ENCODE measurements at places on chromosomes 4 and X.

DNA sequence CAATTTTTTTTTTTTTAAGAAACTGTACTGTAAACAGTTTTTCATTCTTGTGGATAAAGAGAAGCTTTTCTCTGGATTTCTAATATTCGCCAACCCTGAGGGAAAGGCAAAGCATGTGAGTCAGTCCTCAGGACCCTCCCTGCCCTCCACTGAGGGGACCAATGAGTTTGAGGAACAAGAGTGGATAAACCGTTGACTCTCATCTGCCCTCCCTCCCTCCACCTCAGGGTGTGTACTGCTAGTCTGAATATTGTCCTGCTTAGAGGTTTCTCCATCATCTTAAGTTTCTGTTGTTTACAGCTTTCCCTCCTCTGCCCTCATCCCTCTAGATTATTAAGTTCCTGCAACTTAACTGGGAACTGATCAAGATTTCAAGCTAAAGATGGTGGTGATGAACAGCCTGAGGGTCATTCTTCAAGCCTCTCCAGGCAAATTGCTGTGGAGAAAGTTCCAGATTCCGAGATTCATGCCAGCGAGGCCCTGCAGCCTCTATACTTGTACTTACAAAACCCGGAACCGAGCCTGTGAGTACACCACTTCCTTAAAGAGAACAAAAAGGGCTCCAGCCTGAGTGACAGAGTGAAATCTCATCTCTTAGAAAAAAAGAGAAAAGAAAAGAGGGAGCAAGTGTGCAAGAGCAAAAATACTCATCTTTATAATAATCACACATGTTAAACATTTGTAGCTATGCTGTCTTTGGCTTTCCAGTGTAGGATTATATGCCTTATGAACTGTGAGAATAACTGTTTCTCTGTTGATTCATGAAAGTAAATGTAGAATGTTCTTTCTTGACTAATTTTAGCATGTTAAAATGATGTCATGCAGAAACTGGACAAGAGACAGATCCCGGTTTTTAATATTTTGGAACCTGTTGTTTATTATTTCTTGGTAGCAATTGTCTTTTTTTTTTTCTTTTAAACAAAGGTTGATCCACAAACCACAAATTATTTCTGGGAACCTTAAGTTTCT, 11.9 kb downstream of the CA5B start:
- no peak for DNase-seq

DNA sequence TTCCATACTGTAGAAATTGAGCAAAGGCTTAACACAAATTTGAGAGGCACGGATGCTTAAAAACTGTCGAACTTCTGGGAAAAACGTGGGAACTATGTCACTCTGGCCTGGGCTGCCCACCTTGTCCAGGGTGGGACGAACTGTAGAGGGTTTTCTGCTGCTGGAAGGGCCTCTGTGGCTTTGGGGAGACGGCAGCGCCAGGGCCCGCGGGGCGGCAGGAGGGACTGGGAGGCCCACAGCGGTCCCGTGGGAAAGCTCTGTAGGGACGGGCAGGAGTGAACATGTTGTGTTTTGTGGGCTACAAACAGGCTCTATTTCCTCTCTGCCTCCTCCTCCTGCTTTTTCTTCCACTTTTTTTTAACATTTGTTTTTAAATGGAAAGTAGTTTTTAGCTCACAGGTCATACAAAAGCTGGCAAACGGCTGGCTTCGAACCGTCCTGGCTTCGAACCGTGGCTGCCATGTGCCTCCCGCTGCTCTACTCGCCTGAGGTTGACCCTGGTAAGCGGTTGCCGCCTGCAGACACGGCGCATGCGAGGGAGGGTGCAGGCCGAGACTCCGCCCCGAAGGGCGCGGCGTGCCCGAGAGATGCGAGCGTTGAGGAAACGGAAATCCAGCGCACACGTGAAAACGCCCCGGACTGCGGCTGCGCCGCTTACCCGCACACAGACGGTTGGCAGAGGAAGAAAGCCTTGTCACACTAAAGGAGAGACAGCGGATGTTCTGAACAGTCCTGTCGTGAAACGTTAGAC, 382.3 kb upstream of the ZFP42 start:
- DNase-seq, result no peak

DNA sequence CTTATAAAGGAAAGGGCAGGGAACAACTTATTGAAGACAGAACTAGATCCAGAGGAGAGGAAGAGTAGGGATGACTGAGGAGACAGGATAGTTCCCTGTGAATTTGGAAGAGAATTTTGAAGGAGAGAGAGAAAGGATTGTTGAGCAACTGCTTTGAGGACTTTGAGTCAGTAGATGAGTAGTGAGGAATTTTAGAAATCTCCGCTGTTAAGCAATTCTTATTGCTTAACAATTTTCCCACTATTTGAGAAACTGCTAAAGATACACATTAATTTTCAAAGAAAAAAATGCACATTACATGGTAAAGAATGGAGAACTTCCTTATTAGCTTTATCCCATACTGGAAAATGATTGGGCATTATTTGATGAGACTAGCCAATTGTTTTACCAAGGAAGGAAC, 116.3 kb upstream of the NRK start:
- DNase-seq, result no peak

DNA sequence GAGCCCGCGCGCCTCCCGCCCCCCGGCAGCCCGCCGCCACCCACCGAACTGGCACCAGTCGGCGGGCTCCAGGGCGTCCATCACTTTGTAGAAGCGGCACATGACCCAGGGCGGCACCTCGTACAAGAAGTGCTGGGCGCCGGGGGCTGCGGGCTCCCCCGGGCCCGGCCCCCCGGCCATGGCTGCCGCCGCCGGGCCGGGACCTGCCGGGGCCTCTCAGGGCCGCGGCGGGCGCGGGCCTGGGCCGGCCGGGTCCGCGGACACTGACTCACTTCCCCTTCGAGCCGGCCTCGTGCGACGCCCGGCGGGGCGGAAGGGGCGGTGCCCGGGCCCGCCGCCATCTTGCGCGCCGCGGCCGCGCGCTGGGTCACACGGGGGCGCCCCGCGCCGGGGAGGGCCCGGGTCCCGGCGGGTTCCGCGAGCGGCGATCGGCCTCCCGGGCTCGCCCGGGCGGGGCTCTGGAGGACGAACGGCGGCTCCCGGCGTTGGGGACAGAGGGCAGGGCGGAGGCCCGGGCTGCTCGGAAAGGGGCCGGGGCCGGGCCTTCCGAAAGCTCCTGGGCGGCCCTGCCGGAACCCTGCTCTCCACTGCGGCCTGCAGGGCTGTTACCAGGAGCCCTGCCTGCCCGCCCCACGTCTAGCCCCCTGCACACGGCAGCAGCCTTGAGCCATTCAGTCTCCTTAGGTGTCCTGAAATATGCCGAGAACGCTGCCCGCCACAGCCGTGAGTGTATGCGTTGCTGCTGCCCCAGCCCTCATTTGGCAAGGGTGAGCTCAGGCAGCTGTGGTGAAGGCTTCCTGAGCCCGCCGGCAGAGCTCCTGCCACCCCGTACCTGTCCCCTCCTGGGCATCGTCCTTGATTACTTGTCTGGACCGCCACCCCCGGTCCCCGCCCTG, at the start of gene IRAK1:
TSS of gene IRAK1 (minus strand) at position 270 of the 896 bp plus-strand sequence. CDS start at position 180, 90 bp downstream.
- no peak for DNase-seq

- DNase-seq, result no peak
Observed at GRCh38 chr4:156312261-156312847, 358.7 kb upstream of the CTSO start.

DNA sequence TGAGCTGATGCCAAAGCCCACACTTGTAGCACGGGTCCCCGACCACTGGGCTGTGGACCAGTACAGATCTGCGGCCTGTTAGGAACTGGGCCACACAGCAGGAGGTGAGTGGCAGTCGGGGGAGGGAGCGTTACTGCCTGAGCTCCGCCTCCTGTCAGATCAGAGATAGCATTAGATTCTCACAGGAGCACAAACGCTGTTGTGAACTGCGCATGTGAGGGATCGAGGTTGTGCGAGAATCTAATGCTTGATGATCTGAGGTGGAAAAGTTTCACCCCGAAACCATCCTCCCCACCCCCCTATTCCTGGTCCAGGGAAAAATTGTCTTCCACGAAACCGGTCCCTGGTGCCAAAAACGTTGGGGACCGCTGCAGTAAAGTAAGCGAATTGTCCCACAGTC, 292.0 kb downstream of the DCTD start:
- DNase-seq, result no peak

GRCh38 chr4:132016703-132017350, 1132.3 kb upstream of the PCDH10 start:
- DNase-seq, result no peak

DNA sequence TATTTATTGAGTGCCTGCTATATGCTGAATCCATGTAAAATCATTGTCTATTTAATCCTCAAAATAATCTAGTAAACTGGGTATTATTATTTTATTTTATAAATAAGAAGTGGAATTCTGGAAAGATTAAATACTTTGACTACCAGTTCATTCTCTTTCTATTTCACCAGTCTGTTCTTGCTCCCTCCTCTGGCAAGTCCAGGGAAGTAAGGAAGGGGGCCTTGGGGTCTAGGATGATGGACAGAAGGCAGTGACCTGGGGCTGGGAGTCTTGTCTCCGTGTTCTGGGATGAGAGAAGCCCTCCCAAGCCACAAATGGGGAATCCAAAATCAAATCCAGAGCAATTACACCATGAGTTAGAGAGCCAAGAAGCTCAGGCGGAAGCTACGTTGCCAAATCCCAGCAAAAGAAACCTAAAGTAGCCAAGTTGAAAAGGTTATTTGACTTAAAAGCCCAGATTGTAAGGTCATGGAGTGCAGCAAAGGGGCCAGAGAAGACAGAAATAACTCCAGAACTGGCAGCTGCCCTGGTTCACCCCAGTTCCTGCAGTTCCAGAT, 28.3 kb upstream of the PARM1 start:
- DNase-seq, result no peak

DNA sequence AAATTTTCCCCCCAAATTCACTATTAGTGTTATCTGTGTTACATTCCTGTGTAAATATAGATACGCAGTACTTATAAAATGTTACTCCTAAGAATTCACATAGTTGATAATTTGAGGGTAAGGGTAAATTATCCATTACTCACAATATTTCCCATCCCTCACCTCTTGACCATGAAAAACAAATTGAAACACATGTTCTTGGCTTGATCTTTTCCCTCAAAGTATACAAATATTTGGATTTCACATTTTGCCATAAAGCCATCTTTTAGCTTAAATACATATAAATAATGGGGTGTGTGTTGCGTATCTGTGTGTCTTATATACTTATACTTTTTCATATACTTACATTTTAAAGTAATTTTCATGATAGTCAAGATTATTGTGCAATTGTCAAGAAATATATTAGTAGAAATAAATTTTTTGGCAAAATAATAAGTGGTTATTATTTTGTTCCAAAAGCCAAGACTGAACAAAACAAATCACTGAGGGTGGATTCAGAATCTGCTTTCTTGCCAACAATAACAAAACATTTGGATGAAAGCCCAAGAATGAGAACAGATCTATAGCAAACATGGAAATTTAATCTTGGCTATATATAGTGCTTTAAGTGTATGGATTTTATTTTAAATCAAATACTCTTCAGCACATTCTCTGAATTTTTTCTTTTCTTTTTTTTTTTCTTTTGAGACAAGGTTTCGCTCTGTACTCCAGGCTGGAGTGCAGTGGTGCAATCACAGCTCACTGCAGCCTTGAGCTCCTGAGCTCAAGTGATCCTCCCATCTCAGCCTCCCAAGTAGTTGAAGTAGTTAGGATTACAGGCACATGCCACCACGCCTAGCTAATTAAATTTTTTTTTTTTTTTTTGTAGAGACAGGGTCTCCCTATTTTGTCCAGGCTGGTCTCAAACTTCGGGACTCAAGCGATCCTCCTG, 48.5 kb upstream of the PRSS48 start:
- no peak for DNase-seq

GRCh38 chrX:22268706-22269105, 4.0 kb upstream of the CBLL2 start:
- DNase-seq, result no peak

- no peak for DNase-seq
Observed at GRCh38 chrX:123873956-123874355, 14.1 kb downstream of the XIAP start.

DNA sequence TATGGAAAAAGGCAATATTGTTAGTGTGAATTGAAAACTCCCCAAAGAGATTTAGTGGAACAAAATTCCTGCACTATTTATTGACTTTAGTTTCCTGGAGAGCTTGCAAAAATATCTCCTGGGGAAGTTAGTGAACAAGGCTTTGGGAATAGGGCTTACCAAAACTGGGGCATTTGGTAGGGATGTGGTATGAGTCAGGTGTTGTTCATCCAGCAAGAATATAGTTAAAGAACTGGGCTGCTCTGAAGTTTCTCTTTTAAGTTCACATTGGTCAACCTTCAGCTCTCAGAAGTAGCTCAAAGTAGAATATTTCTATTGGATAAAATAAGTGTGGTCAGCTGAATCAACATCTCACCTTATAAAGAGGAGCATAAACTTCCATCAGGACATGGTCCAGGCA, 185.0 kb downstream of the CPE start:
- no peak for DNase-seq

DNA sequence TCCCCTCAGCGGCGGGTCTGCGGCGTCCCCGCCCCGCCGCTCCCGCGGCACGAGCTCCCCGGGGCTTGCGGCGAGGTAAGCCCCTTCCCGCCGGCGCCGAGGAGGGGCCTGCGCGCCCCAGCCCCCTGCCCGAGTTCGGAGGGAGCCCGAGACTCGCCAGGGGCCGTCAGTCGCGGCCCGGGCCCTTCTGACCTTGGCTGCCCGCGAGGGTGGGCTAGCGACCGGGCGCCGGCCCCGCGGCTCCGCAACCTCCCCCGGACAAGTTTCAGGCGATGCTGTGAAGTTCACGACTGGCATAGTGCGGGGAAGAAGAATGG, 554 bp downstream of the CDKL5 start:
- no peak for DNase-seq

GRCh38 chr4:158192439-158193158, 17.7 kb upstream of the TMEM144 start:
- no peak for DNase-seq

DNA sequence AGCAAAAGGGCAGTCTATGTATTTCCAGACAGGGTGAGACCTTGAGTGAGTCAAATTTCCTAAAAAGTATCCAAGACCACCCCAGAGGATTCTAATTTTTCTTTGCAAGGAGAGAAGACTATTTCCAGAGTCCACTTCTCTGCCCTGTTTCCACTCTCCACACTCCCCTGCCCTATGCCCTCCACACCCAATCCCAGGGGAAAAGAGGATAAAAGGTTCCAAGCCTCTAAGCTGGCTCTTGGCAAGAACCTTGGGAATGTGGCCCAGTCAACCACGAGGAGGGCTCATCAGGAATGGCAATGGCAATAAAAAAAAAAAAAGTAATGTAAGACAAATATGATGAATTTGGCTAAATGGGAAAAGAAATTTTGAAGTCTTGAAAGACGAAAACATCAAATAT, 65.9 kb downstream of the SRPX start:
- no peak for DNase-seq
